GM12892 (cell line): ENCODE measurements at places on chromosomes 16 and 17.

GRCh38 chr16:50316102-50316847 lies 49.9 kb downstream of the ADCY7 start:
- no peak for DNase-seq

DNA sequence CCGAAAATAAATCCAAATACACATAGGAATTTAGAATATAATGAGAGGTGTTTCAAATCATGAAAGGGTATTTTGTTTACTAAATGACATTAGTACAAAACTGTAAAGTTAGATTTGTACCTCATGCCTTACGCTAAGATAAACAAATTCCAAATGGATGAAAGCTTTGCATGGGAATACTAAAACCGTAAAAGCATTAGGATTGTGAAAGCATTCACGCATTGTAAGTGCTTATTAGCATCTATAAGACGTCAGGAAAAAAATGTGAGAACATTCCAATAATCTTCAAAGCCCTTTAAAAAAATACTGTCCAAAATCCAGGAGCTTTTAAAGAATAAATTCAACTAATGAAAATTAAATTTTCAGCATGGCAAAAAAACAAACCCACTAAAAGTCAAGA lies 24.8 kb upstream of the ALOX15 start:
- no peak for DNase-seq

GRCh38 chr17:81703747-81704654 lies 834 bp downstream of the MRPL12 start:
- DNase-seq = no peak

- DNase-seq = no peak
These were observed 118.8 kb downstream of the NLK start for GRCh38 chr17:28161311-28161710.

- no peak for DNase-seq
These were observed 36.5 kb upstream of the VWA3A start for GRCh38 chr16:22055881-22056280.

DNA sequence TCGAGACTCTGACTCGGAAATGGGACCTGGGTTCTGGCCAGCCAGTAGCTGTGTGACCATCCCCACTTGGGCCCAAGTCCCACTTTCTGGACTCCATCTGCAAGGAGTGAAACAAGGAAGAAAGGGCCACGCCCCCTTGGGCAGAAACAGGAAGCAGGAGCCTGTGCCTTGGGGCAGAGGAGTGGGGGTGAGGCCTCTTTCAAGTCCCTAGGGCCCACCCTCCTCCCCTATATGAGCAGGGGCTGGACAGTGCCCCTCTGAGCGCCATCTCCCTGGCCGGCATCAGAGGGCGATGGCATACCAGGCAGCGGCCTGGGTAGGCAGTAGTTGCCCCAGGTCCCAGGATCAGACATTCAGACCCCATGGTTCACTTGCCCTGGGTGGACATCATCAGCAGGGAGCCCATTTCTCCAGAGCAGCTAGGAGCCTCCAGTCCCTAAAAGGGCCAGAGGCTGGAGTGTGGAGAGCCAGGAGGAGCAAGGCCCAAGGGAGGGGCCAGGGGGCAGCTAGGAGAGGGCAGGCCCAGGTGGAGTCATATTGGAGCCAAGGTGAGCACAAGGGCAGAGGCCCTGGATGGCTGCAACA lies 7.1 kb downstream of the BCAR1 start:
- DNase-seq = no peak

DNA sequence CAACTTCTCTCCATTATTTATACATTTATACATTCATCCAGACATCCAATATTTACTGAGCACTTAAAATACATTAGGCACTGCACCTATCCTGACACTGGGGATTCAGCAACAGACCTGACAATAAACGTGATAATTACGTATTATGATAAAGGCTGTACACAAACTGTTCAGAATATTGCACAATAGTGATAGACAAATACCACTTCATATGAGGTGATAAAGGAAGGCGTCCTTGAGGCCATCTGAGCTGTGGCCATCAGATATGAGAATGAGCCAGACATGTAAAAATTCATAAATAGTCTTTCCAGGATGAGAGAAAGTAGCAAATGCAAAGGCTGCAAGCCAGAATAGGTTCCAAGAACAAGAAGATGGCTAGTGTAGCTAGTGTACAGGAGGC lies 8.6 kb downstream of the USP32 start:
- no peak for DNase-seq

DNA sequence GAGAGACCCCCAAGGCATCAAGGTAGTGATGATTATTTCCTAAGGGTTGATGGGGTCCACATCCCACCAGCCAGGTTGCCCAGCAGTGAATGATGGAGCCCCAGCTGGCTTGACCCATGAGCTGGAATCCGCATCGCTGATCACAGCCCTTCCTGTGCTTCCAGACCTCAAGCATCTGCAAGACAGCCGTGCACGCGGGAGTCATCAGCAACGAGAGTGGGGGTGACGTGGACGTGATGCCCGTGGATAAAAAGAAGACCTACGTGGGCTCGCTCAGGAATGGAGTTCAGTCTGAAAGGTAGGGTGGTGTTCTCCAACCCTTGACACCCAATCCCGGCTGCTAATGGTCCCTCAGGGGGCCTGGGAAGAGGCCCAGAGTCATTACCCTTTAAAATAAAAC lies 69.3 kb downstream of the CRISPLD2 start:
- no peak for DNase-seq

DNA sequence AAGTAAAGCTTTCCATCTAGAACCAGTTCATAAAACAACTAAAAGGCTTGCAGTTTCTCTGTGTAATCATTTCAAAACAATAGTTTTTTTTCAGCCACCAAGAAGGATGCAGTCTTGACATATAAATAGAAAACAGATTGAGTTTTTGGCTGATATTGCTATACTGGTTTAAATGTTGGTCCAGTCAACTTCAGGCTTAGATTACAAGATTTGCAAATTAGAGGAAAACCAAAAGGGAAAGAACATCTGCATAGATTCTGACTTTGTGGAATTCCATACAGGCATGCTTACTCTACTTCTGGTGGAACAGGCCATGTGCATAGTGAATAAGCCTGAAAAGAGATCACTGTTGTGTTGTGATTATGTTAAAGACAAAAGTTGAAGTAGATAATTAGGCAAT lies 150.3 kb downstream of the BCAS3 start:
- no peak for DNase-seq

- no peak for DNase-seq
These were observed 11.5 kb upstream of the TMEM132E start for GRCh38 chr17:34567691-34568465.

DNA sequence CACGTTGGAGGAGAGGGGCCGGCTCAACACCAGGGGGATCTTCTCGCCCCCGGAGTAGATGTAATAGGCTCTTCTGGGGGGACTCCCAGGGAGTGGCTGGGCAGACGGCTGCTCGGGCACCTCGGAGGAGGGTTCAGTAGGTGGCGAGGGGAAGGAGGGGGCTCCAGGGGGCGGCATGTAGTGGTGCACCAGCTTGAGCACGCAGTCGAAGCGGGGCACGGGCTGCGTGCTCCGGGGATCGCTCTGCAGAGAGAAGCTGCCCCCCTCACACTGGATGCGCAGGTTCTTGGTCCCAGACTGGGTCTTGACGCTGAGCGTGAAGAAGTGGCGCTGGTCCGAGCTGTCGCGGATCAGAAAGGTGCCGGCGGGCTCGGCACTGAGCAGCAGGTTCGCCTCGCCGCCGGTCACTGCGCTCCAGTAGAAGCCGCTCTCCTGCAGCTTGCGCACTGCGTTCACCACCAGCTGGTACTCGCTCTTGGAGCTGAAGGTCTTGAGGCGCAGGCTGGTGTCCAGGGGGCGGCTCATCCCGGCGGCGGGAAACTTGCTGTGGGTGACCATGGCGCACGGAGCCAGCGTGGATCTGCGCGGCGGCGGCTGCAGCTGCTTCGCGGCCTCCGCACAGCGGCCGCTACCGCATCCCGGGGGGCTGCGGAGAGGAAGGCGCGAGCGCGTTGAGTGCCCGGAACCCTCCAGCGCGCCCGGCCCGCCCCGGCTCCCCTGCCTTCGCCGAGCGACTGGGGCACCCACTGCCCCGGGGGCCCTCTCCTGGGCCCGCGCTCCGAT lies 1.1 kb downstream of the SOCS3 start:
- DNase-seq = no peak

GRCh38 chr17:74435775-74436359 lies 4.0 kb downstream of the GPRC5C start:
- DNase-seq = no peak

- no peak for DNase-seq
These were observed 32.3 kb upstream of the CAPN15 start for GRCh38 chr16:495127-495748.

DNA sequence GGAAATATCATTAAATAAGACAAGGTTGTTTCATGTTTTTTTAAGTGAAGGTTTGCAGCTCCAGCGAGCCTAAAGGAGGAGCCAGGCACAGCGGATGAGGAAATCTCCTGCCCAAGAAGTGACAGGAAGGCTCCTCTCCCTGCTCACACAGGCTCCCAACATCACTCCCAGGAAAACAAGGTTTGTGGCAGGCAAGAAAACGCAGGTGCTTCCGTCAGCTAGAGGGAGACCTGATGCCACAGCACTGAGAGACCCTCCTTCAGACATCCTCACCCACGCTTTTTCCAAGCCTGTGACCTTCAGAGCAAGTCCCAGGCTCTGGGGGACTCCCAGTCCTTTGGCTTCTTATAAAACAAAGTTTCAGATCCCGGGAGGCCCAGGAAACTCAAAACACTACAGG lies 89.7 kb downstream of the ZNF423 start:
- DNase-seq = no peak

GRCh38 chr17:54891176-54891821 lies 9.4 kb upstream of the TOM1L1 start:
- no peak for DNase-seq

DNA sequence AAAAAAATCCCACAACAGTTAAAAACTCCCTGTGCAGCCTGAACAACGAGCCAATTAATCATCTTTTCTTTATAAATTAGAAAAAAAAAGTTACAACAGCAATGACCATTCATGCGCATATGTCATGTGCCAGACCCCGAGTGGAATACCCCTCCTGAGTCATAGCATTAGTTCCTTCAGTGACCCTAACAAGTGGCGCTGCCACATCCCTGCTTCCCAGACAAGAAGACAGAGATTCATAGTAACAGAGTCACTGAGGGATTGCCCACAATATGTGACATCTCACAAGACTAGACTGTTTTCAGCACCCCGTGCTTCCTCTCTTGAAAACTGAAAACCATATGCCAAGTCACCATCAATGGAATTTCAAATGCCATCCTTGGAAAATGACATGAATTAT lies 7.9 kb downstream of the UMOD start:
- no peak for DNase-seq

- no peak for DNase-seq
These were observed 303.7 kb downstream of the ZFHX3 start for GRCh38 chr16:72744076-72744793.
